ENCODE measurements at places on chromosomes 2 and 18.

GRCh38 chr18:73099759-73100158, 232.0 kb upstream of the NETO1 start:
- no peak for DNase-seq

GRCh38 chr2:237350597-237350996, 63.4 kb downstream of the COL6A3 start:
- DNase-seq = no peak

DNA sequence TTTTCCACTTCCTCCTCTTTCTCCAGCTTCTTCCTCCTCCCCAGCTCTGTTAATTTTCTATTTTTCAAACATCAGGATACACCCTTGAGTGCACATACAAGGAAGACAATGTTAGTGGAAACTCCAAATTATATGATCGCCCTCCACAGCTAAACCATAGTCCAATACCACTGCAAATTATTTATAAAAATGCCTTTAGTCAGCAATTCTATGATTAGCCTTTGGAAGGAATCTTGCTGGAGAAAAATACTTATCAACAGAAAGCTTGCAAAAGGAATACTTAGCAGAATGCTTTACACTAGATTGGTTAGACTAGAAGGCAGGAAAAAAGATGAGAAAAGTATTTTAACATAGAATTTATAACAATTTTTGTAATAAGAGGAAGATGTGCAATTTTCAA, 178.9 kb downstream of the FAM124B start:
- DNase-seq = no peak

DNA sequence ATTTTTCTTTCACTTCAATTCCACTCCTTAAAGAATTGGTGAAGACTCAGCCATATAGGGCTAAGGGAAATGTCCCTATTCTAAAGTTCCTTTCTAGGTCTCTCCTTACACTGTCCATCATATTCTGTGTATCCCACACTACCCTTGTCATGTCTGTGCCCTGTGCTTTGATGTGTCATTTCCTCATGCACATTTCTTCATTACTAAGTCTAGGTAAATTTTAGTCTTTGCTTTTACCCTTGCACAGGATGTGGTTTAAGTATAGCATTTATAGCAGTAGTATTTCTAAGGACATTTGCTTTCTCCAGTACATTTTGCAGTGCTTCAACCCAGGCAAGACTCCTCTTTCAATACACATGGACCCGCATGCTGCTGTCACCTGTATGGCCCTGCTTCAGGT, 221.5 kb upstream of the ACVR2A start:
- DNase-seq = no peak

DNA sequence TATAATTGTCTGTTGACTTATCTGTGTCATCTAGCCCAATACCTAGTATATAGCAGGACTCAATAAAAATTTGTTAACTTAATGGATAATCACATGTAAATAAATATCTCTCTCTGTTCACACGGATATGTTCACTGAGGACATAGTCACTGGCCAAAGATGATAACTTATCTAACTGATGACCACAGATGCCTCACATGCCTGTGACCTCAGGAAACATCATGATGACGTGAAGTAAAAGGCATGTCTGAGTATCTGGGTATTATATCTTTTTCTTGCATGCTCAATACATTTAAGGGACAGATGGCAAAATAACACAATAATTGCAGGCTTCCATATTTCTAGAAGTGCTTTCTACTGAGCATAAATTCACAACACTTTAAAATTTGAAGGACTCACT, 41.4 kb upstream of the PARD3B start:
- DNase-seq = no peak
